Cerebellar nuclear complex (tissue), 1 donor: ENCODE measurements at places on chromosomes 7 and 10.

DNA sequence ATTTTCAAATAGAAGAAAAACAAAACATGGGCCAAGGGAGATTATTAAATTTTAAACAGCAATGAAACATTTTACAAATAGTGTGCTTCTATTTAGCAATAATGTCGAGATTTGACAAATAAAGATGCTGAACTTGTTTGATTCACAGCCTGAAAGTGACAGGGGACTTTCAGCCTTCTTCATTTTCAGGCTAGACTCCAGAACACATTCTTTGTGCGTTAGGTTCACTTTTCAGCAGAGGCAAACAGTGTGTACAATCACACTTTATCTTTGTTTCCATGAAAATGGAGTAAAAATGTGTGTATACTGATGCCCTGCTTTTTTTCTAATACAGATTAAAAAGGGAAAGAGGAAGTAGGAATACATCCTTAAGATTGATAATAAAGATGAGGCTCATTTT lies 35.6 kb downstream of the FAM171A1 start:
- DNase-seq: no peak

DNA sequence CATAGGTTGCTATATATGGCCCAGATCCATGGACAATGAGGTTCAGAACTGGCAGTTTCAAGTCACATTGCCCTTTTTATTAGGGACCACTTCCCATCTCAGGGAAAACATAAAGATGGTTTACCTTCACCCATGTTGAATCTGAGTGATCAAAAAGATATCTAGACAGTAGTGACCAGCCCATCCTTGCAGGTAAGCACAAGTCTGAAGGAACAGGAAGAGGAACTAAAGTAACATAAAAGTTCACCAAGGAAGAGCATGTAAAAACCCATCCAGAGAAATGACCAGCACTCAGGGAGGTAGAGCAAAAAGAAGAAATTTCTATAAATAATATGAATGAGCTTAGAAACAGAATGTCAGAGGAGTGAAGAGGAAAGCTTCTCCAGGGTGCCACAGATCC lies 382.5 kb downstream of the PARD3 start:
- DNase-seq: no peak

GRCh38 chr10:14413523-14413922 lies 82.8 kb upstream of the FRMD4A start:
- DNase-seq: no peak

GRCh38 chr7:16661924-16662323 lies 15.9 kb downstream of the BZW2 start:
- no peak for DNase-seq

- DNase-seq: no peak
These were observed 70.6 kb upstream of the LEP start for GRCh38 chr7:128170461-128170860.

- DNase-seq: no peak
These were observed 673.9 kb downstream of the PHTF2 start for GRCh38 chr7:78472519-78472918.

- DNase-seq: peak; percentile 20
These were observed 780 bp downstream of the PLEKHA8 start for GRCh38 chr7:30028749-30029635.

DNA sequence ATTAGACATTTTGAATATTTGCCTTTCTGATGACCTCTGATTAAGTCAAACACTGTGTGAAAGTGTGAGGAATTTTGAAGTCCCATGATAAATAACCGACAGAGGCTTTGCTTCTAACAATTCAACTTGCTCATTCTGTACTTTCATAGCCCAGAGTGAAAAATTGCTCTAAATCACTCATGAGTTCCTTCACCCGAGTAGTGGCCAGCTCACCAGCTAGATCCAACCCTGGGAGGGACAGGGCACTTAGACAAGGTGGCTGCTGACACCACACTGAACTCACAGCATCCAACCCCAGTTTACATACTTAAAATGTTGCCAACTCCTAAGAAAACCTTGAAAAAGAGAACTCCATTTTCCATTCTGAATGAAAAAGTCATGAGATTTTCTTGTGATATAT lies 80.0 kb upstream of the LYZL1 start:
- DNase-seq: no peak
